Pancreas (tissue), 10 donors: ENCODE measurements at places on chromosomes 3 and 15. TPM values are rescaled to one million over a fixed set of nuclear protein-coding genes. Genes with fewer than 3 reads are reported as not detected.
A peak's percentile ranks its signal among the peaks of the same experiment; 100 is the strongest.

- H3K4me3 ChIP-seq: no peak overlapping the region
- no peaks in the 10 kb centered on the region for H3K27me3 ChIP-seq
- H3K27ac ChIP-seq: no peak overlapping the region
Observed at GRCh38 chr15:85805420-85805819, 10.7 kb upstream of the KLHL25 start.

DNA sequence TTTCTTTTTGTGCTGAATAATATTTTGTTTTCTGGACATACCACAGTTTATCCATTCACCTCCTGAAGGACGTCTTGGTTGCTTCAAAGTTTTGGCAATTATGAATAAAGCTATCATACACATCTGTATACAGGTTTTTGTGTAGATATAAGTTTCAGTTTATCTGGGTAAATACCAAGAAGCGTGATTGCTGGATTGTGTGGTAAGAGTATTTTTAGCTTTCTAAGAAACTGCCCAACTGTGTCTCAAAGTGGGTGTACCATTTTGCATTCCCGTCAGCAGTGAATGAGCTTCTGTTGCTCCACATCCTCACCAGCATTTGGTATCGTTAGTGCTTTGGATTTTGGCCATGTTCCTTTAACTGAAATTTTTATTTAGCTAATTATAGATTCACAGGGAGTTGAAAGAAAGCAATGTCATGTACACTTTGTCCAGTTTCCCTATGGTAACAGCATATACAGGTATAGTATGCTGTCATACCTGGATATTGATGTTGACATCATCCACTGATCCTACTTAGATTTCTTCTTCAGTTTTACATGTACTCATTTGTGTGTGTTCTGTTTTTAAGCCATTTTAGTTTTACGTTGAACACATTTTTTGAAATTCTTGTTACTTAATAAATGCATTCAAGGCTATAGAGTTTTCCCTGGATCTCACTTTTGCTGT is 11.9 kb downstream of the ARID3B start:
- no peaks in the 10 kb centered on the region for H3K27me3 ChIP-seq
- no peak overlapping the region for H3K4me3 ChIP-seq
- H3K27ac ChIP-seq: no peak overlapping the region
- no peaks in the 10 kb centered on the region for H3K4me1 ChIP-seq
- H3K36me3 ChIP-seq: no peaks in the 10 kb centered on the region

DNA sequence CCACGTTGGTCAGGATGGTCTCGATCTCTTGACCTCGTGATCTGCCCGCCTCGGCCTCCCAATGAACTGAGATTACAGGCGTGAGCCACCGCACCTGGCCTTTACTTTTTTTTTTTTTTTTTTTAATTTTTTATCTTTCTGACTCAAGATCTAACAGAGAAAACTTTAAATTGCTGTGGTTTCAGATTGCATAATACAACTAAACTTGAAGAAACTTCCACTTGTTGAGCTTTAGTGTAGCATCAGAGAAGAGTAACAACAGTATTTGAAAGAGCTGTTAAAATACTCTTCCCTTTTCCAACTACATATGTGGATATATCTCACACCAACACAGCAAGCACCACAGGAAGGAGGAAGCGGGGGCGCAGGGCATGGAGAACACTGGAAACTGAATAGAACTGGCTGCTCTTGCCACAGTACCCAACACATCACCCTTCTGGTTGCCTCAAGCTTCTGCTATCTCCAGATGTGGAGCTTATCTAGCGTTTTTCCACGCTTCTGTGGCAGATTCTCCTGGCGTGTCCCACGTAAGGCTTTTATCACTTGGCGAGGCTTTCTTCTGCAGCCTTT is 45.4 kb downstream of the MAP6D1 start:
- H3K27me3 ChIP-seq: no peaks in the 10 kb centered on the region
- DNase-seq: no peak
- H3K4me1 ChIP-seq: no peaks in the 10 kb centered on the region
- no peak overlapping the region for H3K4me3 ChIP-seq
- no peak overlapping the region for H3K27ac ChIP-seq
- H3K36me3 ChIP-seq: peaks cover 4% of the 10 kb centered on the region

DNA sequence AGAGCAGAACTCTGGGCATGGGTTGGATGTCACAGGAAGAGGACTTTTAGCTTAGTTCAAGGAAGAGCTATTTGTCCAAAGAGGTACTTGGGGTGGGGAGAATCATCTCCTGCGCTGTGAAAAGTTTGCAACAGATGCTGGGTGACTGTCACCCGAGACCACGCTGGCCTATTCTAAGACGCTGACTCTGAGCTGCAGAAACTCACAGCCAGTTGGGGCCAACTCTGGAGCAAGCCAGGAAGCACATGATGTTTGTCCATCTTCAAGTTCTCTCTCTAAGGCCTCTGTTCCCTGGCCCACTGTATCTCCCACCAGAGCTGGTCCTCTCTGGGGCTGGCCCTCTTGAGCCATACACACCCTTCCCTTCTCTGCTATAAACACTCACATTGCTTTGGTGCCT is 17.9 kb upstream of the CDCP1 start:
- H3K4me1 ChIP-seq: peaks cover 14% of the 10 kb centered on the region
- H3K27ac ChIP-seq: no peak overlapping the region
- no peak for DNase-seq
- no peaks in the 10 kb centered on the region for H3K27me3 ChIP-seq

DNA sequence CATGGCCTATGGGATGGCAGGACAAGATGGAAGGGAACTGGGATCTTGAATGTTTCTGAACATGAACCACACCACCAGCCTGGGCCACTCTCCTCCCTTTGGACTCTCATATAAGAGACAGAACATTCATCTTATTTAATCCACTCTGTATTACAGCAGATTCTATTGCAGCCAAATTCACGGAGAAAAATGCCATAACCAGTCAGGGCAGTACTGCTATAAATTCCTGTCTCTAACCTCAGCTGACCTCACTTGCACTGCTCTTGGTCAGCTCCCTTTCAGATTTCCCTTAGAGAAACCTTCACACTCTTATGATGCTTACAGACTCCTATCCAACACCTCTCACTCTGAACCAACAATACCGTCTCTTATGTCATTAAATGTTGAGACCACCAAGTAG is 101.4 kb downstream of the RYK start:
- no peak overlapping the region for H3K4me3 ChIP-seq
- H3K36me3 ChIP-seq: peaks cover 15% of the 10 kb centered on the region
- H3K4me1 ChIP-seq: no peaks in the 10 kb centered on the region
- no peak for DNase-seq
- no peaks in the 10 kb centered on the region for H3K27me3 ChIP-seq
- no peak overlapping the region for H3K27ac ChIP-seq

DNA sequence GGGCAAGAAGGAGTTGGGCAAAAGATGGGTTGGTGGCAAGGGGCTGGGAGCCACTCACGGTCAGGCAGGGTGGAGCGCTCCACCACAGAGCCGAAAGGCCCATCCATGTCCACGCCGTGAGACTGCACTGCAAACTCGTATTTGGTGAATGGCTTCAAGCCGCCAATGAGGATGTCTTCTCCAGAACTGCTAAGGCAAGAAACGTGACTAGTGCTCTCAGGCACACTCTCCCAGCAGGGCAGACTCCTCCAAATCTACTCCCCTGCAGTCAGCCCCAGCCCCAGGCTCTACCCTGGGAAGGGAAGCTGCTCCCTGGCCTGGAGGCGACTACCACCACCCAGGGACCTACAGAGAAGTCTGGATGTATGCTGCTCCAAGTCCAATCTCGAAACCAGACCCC is 11.4 kb upstream of the IGDCC3 start:
- H3K27me3 ChIP-seq: no peaks in the 10 kb centered on the region
- no peaks in the 10 kb centered on the region for H3K36me3 ChIP-seq
- H3K4me1 ChIP-seq: no peaks in the 10 kb centered on the region
- H3K4me3 ChIP-seq: no peak overlapping the region

GRCh38 chr3:25820366-25820765 is 30.5 kb downstream of the OXSM start:
- no peaks in the 10 kb centered on the region for H3K4me1 ChIP-seq
- no peaks in the 10 kb centered on the region for H3K27me3 ChIP-seq
- H3K27ac ChIP-seq: no peak overlapping the region
- no peak overlapping the region for H3K4me3 ChIP-seq

DNA sequence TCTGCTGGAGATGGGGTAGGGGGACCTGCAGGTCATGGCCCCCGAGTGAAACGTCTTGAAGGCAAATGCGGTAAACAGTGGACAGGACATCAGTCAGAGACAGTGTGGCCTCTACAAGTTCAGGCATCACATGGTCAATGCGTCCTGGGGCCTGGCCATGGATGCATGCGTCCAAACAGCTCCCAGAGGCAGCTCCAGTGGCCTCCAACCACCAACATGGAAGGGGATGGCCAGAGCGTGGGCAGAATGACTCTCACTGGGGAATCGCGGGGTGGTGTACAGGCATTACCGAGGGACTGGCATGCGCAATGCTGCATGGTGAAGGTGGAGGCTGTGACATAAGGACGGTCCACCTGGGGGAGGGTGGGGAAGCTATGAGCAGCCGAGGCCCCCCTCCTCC is 35.6 kb upstream of the IQSEC1 start:
- H3K27ac ChIP-seq: no peak overlapping the region
- DNase-seq: peak; percentile 27
- H3K4me3 ChIP-seq: no peak overlapping the region
- H3K36me3 ChIP-seq: no peaks in the 10 kb centered on the region
- no peaks in the 10 kb centered on the region for H3K27me3 ChIP-seq

DNA sequence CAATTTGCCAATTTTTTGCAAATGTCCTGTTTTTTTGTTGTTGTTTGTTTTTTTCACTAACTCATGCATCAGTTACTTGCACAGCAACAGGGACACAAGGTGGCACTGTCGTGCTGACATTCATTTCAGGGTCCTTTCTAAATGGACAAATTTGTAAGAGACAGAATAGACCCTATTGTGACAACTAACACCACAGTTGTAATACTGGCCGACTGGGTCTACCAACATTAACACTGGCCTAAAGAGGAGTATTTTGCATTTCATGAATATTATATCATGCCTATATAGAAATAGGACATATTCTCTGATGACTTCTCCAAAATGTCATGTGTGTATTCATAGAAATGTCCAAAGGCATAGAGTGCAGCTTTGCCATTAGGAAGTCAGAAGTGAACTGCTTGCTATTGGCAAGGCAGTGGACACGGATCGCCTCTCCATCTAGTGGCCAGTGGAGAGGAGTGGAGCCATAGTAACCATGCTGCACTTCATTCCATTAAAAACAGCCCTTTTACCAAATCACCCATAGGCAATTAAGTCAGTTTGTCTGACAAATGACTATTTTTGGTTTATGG is 54.8 kb downstream of the ZBTB20 start:
- H3K27me3 ChIP-seq: no peaks in the 10 kb centered on the region
- peak overlapping the region; percentile 48 for H3K27ac ChIP-seq
- H3K4me1 ChIP-seq: peaks cover 28% of the 10 kb centered on the region
- no peaks in the 10 kb centered on the region for H3K36me3 ChIP-seq

GRCh38 chr3:55477306-55478303 is 9.5 kb downstream of the WNT5A start:
- H3K36me3 ChIP-seq: no peaks in the 10 kb centered on the region
- DNase-seq: no peak
- H3K27ac ChIP-seq: no peak overlapping the region
- peaks cover 7% of the 10 kb centered on the region for H3K4me1 ChIP-seq

Gene TRAIP
- total RNA-seq: 0.83 TPM

Gene LCTL
- not detected for total RNA-seq

Gene ALPK3
- total RNA-seq: 4.6 TPM

Gene PEX11A
- 4.9 TPM for total RNA-seq
